IPS-NIHi11 (cell line): ENCODE measurements at places on chromosomes 2 and 18.

- no peak for DNase-seq
These were observed 11.0 kb downstream of the ADRA2B start for GRCh38 chr2:96105152-96105915.

DNA sequence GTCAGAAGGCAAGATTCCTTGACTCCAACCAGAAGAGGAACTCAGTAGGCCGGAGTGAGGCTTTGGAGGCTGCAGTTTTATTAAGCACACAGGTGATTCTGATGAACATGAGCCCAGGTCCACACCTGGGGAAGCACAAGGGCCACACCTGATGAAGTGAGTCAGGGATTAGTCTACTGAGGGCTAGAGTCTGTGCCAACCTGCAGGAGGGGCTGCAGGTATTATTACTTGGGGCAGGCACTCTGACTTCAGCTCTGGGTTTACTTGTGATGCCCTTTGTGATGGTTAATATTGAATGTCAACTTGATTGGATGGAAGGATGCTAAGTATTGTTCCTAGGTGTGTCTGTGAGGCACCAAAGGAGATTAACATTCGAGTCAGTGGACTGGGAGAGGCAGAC lies 75.2 kb upstream of the ZCCHC2 start:
- DNase-seq, result no peak

- DNase-seq, result peak; percentile 11
These were observed 216.8 kb upstream of the CNTNAP5 start for GRCh38 chr2:123808243-123808642.

DNA sequence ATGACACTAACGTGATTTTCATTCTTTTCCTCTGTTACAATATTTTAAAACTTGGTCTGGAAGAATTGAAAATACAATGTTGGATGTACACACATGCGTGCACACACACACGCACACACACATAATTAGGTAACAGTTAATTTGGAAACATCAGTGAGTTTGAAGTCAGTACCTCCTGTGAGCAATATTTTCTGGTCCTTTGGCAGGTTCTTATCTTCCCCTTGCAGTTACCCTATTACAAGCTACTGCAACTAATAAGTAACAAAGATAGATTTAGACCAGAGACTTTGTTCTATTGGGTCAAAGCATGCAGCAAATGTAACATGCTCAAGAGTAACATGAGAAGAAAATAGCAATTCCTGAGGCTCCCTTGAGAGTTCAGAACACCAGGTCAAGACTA lies 73.3 kb downstream of the ZNF385B start:
- no peak for DNase-seq

- no peak for DNase-seq
These were observed 4.3 kb downstream of the UGT1A9 start for GRCh38 chr2:233676046-233676445.

GRCh38 chr2:71990122-71990521 lies 157.5 kb downstream of the CYP26B1 start:
- no peak for DNase-seq

- DNase-seq, result no peak
These were observed 228.7 kb upstream of the SLC8A1 start for GRCh38 chr2:40680547-40680946.

GRCh38 chr2:129191530-129191929 lies 787.9 kb upstream of the RAB6C start:
- peak; percentile 66 for DNase-seq

DNA sequence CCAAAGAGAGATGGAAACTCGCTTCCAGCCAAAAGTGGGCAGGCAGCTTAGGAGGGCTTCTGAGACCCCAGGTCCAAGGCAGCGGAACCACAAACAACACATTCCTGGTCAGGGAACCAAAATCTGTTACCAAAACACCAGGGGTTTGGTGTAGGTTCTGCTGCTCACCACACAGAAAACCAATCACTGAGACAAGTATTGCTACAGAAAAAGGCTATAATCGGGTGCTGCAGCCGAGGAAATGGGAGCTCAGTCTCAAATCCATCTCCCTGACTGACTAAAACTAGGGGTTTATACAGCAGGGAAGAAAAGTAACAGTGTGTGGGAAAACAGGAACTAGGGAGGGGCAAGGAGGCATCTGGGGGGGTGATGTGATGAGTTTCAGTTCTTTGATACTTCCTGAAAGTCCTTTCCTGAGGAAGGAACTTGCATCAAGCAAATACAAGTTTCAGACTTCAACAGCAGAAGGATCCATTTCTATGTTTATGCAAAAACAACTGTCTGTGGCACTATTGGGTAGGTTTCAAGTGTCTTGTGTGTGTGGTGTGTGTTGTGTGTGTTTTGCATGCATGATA lies 108.0 kb downstream of the FAM168B start:
- DNase-seq, result no peak

DNA sequence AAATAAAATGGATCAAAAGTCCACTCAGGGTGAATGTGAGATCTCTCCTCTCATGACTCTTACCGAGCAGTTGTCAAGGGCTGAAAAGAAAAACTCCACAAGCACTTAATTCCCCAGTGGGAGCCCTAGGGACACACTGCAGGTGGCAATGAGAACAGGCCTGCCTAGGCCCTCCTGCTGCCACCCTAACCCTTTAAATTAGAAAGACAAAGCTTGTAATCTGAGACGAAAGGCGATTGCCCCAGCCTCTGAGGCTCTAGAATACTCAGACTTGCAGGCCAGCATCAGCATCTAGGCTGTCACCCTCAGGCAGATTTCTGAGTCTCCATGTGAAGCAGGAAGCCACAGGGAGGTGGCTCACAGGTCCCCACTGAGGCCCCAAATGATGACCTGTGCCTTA lies 457.0 kb upstream of the MYT1L start:
- peak; percentile 73 for DNase-seq

- DNase-seq, result no peak
These were observed 405.3 kb upstream of the GALNT5 start for GRCh38 chr2:156852210-156852609.

DNA sequence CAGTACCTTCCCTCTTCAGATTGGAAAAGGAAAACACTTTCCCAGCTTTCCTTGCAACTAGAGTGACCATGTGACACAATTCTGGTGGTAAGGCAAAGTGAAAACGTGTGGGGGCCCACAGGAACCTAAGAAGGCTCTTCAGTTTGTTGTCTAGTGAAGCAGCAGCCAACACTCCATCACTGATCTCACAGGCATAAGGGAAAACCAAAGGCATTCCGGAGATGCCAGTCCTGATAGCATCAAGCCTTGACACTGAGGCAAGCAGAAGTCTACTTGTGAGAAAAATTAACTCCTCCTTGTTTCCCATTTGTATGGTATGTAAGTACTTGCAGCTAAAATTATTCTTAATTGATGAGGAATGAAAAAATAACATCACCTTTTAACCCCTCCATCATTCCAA lies 88.3 kb downstream of the ETAA1 start:
- no peak for DNase-seq

DNA sequence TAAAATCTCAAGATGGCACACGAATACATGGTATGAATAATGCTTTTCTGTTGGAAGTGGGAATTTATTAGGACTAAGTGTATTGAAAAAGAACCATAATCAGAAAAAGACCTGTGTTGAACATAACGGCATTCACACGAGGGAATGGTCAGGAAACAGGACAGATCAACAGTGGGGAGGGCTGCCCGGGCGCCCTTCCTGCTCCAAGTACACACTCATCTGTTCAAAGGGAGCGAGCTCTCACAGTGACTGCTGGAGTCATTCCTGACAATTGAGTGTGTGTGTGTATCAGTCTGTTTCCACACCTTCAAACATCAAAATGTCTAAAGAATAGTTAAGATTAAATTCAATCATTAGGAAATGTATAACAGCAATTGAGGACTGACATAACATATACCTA lies 167.2 kb downstream of the HDAC4 start:
- DNase-seq, result no peak

- no peak for DNase-seq
These were observed 268.1 kb downstream of the ZNF385B start for GRCh38 chr2:179593323-179593722.

DNA sequence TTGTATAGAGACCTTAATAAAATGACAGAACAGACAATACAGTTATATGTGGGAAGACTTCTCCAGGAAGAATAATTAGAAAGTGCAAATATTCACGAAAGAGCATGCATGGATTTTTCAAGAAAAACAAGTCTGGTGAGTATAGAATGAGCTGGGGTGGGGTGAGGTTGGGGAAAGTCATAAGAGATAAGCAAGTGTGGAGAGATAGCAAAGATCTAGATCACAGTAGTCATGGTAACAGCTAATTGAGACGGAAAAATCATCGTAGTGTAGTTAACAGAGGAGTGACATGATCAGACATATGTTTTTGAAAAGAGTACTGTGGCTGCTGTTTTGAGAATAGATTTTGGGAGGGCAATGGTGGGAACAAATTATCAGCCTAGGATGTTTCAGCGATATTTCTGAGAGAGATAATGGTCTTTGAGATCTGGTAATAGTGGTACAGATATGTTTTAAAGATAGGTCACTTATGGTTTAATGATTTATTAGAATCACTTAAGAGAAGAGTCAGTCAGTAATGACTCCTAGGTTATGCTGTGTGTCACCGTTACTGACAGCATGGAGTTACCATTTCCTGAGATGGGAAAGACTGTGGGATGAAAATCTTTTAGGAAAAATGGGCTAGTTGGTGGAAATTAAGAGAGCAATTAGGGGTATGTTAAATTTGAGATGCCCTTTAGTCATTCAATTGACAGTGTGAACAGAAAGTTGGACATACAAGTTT lies 248.5 kb upstream of the SLC8A1 start:
- no peak for DNase-seq

DNA sequence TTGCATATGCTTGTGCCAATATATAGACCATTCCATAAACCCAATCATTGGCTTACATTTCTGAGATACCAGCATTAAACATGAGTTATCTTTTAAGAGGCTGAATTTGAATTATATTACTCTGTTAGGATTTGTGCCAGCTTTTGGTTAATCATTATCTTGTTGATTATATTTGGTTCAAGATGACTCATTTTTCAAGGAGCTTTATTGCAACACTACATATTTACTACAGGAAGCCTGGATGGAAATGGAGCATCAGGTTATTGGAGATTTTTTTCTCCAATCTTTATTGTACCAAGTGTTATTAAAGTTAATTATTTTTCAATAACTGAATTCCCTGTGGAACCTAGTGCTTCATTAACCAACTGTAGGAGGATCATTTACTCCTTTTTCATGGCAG lies 26.4 kb downstream of the EML4 start:
- no peak for DNase-seq

GRCh38 chr18:11783716-11784331 lies 67.4 kb upstream of the CHMP1B start:
- DNase-seq, result no peak

- DNase-seq, result no peak
These were observed 43.1 kb upstream of the LONRF2 start for GRCh38 chr2:100365434-100365833.

DNA sequence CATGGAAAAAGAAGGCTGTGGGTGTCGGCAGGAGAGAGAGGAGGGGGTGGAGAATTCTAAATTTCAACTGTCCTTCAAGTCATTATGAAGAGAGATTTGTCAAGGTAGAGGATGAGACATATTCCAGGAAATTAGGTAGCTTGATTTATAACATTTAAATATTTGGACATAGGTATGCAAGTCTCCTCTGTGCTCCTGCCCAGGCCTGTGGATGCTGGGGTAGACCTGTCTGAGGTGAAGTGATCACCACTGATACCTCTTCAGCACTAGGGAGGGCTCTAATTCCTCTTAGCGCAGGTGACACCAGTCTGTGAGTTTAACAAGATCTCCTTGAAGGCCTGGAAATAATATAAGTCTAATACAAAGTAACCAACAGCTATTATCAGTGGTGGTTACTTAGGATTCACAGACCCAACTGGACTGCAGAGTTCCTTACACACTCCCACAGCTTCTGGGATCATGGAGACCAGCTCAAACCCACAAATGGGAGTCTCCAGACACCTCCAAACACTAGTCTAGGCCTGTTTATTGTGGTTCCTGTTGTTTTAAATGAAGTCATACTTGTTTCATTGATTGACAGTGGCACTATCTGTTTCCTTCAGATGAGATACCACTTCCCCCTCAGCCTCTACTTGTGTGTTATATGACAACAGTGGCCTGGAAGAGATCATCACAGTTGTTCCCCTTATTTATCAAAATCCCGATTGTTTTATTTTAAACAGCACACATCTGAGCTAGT lies 104.1 kb upstream of the ITPRID2 start:
- DNase-seq, result no peak

DNA sequence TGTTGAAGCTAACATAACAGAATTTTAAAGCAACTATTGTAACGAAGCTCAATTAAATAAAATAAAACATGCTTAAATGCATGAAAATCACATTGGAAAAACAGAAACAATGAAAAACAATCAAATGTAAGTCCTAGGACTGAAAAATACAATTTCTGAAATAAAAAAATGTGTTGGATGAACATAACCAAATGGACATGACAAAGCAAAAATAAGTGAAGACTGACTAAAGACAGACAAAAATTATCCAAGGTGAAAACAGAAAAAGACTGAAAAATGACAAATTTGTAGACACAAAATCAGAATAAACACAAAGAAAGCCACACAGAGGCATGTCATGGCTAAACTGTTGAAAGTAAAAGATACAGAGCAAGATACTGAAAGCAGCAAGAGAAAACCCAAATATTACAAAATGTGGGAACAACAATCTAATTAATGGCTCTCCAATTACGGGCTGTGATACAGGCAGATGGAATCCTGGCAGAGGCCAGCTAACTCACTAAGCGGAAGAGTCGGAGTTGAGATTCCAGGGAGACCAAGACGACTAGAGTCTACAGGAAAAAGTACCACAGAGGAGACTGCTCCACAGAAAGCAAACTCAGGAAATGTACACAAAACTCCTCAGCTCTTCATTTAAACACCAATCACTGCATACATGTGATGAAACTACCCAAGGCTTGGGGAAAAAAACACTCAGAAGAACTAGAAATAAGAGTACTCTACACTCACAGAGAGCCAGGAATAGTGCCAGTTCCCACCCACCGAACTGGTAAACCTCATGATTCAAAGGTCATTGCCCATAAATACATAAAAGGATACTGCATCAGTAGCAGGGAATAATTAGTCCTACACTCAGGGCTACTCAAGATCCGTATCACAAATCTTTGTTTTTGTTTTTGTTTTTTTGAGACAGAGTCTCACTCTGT lies 83.6 kb downstream of the ATAD2B start:
- no peak for DNase-seq

DNA sequence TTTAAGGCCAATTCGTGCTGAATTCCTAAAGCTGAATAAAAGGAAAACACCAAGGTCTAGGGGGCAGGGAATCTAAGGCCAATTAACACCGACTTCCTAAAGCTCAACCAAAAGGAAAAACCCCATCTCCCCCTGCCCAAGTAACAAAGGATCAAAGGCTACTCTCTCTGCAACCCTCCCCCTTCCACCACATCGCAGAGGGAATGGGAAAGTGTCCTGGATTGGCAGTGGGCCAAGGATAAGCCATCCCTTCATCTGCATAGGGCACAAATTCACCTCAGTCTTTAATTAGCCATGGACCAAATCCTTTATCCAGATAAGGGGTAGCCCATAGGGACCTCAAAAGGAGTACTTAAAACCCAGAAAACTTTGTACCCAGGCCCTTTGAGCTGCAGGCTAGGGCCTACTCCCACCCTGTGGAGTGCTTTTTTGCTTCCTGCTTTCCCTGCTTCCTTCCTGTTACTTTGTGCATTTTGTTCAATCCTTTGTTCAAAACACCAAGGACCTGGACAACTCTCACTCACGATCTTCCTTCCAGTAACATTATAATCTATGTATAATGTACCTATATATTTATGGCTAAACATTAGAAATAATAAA lies 2119.8 kb upstream of the CELF4 start:
- peak; percentile 32 for DNase-seq
